Naive thymus-derived CD8-positive, alpha-beta T cell (primary cell): ENCODE measurements at places on chromosomes 7 and 10. TPM values are rescaled to one million over a fixed set of nuclear protein-coding genes. Genes with fewer than 3 reads are reported as not detected.

DNA sequence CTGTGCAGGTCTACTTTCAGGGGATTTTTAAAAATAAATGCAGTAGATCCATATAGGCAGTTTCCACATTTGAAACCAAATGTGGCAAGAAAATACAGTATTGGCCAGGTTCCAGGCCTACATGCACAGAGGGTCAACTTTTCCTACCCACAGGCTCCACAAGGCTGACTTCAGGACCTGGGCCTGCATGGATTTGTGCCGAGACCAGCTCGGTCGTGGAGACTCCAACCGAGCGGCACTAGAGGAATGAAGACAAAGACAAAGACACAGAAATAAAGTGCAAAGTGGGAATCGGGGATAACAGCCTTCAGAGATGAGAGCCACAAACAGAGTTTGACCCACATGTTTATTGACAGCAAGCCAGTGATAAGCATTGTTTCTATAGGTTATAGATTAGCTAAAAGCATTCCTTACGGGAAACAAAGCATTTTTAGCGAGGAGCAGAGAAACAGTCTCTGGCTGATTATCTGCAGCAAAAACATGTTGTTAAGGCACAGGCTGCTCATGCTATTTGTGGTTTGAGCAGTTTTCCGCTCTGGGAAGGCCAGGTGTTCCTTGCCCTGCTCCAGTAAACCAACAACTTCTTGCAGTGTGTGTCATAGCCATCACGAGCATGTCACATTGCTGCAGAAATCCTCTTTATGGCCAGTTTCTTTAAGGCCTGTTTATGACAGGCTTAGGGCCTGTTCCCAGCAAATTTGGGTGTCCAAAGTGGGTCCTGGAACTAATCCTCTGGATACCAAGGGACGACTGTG lies 52.6 kb downstream of the ZNF37A start:
- no peaks in the 10 kb centered on the region for H3K27me3 ChIP-seq
- H3K36me3 ChIP-seq, result peaks cover 2% of the 10 kb centered on the region
- H3K4me1 ChIP-seq, result no peaks in the 10 kb centered on the region
- DNase-seq, result no peak
- no peak overlapping the region for H3K4me3 ChIP-seq
- H3K27ac ChIP-seq, result no peak overlapping the region

DNA sequence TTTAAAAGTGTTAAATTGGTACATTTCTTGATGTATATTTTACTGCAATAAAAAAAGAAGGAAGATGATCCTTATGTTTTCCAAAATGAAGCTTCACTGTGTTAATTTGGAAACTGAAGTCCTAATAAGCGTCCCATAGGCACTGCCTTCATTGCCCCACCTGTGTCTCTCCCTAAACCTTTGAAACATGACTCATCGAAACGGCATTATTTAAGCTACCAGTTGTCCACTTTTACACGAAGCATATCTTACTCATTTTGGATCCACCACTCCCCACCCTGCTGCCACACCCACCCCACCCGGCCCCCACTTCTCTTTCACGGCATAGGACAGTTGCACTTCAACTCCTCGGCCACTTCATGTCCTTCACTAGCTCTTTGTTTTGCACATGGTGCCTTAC lies 85.5 kb downstream of the KIAA1549 start:
- DNase-seq, result no peak
- no peak overlapping the region for H3K4me3 ChIP-seq
- no peak overlapping the region for H3K27ac ChIP-seq

DNA sequence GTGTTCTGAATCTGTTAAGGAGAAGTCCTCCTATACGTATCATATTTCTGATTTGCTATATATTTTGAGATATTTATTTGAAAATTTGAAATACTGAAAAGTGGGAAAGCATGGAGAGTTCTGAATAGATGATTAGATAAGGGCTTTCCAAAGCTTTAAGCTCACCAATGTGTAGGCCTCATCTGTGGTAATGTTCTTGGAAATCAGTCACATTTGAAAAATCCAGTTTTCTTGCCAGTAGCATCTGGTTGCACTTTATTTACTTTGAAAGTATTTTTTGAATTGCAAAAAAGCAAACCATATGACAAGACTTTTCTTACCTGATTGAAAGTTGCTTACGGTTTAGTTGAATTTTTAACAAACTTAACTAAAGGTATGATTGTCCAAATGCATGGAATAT lies 21.7 kb downstream of the ADD3 start:
- H3K4me1 ChIP-seq, result peaks cover 26% of the 10 kb centered on the region
- peaks cover 3% of the 10 kb centered on the region for H3K36me3 ChIP-seq
- no peak overlapping the region for H3K27ac ChIP-seq

GRCh38 chr10:117007080-117007479 lies 2.1 kb upstream of the SHTN1 start:
- DNase-seq, result no peak
- H3K4me3 ChIP-seq, result no peak overlapping the region
- no peaks in the 10 kb centered on the region for H3K36me3 ChIP-seq
- no peak overlapping the region for H3K27ac ChIP-seq
- H3K27me3 ChIP-seq, result peaks cover 37% of the 10 kb centered on the region

Gene ABLIM1
- total RNA-seq, result 423 TPM

Gene ARHGAP22
- not detected for total RNA-seq

Gene XRCC2
- total RNA-seq, result 1.5 TPM
